ENCODE measurements at places on chromosomes 12 and 14. TPM values are rescaled to one million over a fixed set of nuclear protein-coding genes. Genes with fewer than 3 reads are reported as not detected.

The MYF5 gene
- total RNA-seq = not detected

The APOLD1 gene
- total RNA-seq = 0.17 TPM

The TAS2R9 gene
- not detected for total RNA-seq

The CLEC7A gene
- not detected for total RNA-seq

The DDX55 gene
- 30.0 TPM for total RNA-seq

The JDP2 gene
- 22.9 TPM for total RNA-seq

The FAM186B gene
- total RNA-seq = 0.16 TPM

Data from A549 treated with GW870086 at 1 μM for 4 hours (cell line).